H1 (cell line): ENCODE measurements at places on chromosomes 4 and X.

GRCh38 chrX:97311066-97311778, 427.5 kb downstream of the RPA4 start:
- DNase-seq = no peak

DNA sequence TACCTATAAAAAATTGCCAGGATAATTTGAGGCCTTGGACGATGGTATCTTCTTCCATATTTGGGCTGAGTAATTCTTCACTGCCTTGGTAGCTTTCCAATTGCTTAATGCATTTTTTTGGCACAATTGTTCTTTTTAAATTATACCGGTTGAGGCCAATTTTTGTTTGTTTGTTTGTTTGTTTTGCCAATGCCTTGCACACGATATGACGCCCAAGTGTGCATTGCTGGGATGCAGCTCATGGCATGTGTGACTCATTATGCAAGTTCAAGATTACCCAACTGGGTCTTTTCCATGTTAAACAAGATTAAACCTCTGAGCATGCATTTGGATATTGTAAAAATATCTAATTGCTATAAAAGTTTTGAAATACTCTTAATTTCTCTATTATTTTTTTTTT, 71.1 kb upstream of the KCNIP4 start:
- DNase-seq = no peak

- no peak for DNase-seq
Measured at GRCh38 chrX:133544115-133544514, 128.8 kb upstream of the GPC4 start.

DNA sequence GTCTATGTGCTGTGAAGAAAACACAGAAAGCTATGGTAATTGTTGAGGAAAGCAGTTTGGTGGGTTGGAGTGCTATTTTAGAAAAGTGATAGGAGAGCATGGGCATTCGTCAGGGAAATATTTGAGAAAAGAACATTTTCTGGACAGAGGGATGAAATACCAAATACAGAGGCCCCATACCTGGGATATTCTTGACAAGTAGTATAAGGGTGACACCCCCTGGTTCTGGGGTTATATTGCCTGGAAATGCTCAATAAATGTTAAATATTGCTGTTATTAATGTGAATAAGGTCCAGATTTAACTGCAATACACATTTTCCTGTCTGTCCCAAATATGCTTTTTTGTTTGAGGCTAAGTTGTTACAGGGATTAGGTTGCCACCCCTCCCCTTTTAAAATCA, 42.9 kb downstream of the WWC2 start:
- no peak for DNase-seq
